Sigmoid colon (tissue), 7 donors: ENCODE measurements at places on chromosomes 7 and 10.

DNA sequence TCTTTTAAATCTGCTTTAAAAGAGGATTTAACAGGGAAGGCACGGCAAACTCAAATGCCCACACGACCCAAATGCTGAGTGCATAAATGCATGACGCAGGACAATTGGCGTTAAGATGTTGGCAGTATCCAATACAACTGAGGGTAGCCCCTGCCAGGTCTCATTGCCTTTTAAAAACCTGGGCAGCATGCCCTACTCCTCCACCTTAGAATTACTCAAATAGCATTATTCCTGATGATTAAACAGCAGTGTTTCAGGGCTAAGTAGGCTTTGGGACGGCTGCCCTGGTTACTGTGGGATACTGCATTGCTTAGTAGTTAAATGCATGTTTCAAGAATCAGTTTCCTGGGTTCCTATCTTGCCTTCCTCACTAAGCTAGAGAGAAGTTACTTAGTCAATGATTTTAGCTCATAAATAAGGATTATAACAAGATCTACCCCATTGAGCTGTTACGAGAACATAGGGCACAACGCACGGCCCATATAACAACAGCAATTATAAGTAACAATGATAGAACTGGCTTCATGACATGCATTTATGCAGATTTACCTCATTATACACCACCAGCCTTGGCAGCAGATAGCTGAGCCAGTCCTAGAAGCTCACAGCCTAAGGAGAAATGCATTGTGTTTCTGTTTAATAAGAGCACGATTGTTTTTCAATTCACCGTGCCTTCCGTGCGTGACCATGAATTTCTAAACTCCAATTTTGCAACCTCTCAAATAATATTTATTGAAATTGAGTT, 7.9 kb downstream of the TUBAL3 start:
- no peaks in the 10 kb centered on the region for H3K4me1 ChIP-seq
- H3K27ac ChIP-seq, result no peak overlapping the region
- H3K4me3 ChIP-seq, result no peak overlapping the region
- no peaks in the 10 kb centered on the region for H3K36me3 ChIP-seq
- DNase-seq, result no peak

DNA sequence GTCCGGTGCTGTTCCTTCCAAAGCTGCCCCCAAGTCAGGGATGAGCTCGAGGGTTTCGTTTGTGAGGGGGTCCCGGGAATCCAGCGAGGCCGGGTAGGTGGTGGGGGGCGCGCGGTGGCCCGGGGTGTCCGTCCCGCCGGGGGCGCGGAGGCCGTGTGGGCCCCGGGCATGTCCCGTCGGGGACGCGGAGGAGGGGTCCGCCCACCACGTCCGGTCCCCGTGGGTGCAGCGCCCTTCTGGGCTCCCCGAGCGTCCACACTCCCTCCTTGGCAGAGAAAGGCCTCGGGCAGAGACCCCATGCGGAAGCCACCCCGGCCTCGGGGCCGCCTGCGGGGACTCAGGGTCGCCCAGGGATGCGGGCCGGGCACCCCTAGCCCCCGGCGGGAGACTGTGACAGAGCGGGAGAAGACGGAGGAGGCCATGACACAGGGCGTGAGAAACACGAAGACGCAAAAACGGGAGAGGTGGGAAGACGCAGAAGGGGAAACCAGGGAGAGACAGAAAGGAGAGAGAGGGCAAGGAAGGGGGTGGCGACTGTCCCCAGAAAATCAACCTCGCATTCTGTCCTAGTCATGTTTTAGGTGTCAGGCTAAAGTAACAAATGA, 640 bp upstream of the ZNF425 start:
- H3K27ac ChIP-seq, result peak overlapping the region; percentile 96
- no peaks in the 10 kb centered on the region for H3K27me3 ChIP-seq
- peak; percentile 76 for DNase-seq

DNA sequence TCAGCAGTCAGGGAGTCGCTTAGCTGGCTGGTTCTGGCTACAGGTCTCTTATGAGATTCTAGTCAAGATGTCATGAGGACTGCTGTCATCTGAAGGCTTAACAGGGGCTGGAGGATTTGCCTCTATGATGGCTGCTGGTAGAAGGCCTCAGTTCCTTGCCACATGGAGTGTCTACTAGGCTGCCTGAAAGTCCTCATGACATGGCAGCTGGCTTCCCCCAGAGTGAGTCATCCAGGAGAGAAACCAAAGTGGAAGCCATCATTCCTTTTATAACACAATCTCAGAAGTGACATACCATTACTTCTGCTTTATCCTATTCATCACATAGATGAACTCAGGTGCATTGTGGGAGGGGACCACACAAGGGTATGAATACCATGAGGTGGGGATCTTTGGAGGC, 75.1 kb downstream of the EXOC6 start:
- no peaks in the 10 kb centered on the region for H3K36me3 ChIP-seq
- no peaks in the 10 kb centered on the region for H3K4me1 ChIP-seq
- no peak overlapping the region for H3K27ac ChIP-seq
- no peak for DNase-seq
- no peak overlapping the region for H3K4me3 ChIP-seq
- H3K27me3 ChIP-seq, result no peaks in the 10 kb centered on the region

GRCh38 chr7:116142850-116143249, 67.5 kb upstream of the TES start:
- no peak for DNase-seq
- H3K27ac ChIP-seq, result no peak overlapping the region
- no peaks in the 10 kb centered on the region for H3K36me3 ChIP-seq
- H3K27me3 ChIP-seq, result no peaks in the 10 kb centered on the region
- no peaks in the 10 kb centered on the region for H3K4me1 ChIP-seq
- no peak overlapping the region for H3K4me3 ChIP-seq

GRCh38 chr7:137903382-137904169, 56.8 kb upstream of the DGKI start:
- H3K4me3 ChIP-seq, result no peak overlapping the region
- peaks cover 41% of the 10 kb centered on the region for H3K4me1 ChIP-seq
- H3K27me3 ChIP-seq, result no peaks in the 10 kb centered on the region
- H3K27ac ChIP-seq, result no peak overlapping the region

DNA sequence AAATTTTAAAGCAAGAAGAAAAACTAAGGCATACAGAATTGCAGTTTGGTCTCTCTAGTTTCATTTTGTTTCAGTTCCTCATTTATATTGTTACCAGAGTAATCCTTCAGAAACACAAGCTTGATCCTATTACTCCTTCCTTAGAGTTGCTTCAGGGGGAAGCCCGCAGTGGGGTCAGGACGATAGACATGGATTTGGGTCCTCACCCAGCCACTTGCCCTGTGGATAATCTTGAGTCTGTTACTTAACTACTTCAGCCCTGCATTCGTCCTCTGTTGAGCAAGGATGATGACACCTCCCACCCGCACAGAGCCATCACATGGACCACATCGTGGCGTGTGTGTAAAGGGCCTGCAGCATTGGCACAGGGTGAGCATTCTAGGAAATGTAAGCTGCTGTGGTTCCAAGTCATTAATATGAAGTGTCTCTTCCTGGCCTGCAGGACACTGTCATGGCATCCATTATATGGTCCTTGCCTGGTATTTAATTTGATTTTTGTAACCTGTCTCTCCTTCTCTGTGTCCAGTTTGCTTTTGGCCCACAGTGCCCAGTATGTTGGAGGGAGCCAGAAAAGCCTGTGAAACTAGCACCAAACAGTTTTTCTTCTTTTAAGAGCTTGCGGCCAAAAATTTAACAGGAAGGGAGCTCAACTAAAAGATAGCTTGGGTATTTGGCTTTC, 111.2 kb downstream of the EEPD1 start:
- no peaks in the 10 kb centered on the region for H3K4me1 ChIP-seq
- no peaks in the 10 kb centered on the region for H3K36me3 ChIP-seq
- no peaks in the 10 kb centered on the region for H3K27me3 ChIP-seq
- DNase-seq, result peak; percentile 86
- peak overlapping the region; percentile 58 for H3K27ac ChIP-seq

DNA sequence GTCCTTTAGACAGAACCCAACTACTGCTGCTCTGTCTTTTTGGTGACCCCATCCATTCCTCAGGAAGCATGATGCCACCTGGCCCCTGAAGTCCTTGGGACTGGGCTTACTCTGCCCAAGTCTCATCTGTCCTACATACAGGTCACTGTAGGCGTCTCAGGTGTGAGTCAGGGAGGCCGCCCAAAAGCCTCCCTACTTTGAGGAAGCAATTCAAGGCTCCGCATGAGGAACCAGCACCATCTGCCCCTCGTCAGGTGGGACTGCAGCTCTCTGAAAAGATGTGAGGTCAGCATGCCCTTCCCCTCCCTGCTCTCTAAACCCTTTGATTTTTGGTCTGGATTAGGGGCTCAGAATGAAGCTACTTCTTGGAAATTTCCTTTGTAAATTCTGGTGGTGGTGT, 354.8 kb downstream of the CXCL12 start:
- H3K4me3 ChIP-seq, result no peak overlapping the region
- no peaks in the 10 kb centered on the region for H3K36me3 ChIP-seq
- H3K27ac ChIP-seq, result no peak overlapping the region
- H3K27me3 ChIP-seq, result no peaks in the 10 kb centered on the region
- H3K4me1 ChIP-seq, result peaks cover 6% of the 10 kb centered on the region

DNA sequence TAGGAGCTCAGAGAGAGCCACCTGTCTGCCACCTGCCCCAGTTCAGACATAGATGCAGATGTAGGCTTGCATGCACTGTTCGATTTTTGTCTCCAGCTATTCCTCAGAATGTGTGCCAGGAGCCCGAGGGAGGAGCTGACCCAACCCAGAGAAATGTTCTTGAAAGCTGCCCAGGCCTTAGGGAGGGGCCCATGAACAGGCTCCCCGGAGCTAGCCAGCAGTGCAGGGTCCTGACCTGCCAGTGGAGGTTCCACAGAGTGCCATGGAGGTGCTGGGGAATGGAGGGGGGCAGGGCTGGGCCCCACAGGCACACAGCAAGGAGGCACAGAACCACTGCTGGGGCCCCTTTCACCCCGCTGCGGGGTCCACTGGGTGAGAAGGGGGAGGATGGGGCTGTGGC, 29.6 kb upstream of the SFRP5 start:
- peaks cover 16% of the 10 kb centered on the region for H3K27me3 ChIP-seq
- no peak for DNase-seq
- no peak overlapping the region for H3K4me3 ChIP-seq
- no peaks in the 10 kb centered on the region for H3K4me1 ChIP-seq
- no peak overlapping the region for H3K27ac ChIP-seq
- H3K36me3 ChIP-seq, result no peaks in the 10 kb centered on the region

GRCh38 chr7:77570330-77571011, 33.4 kb downstream of the PTPN12 start:
- H3K4me1 ChIP-seq, result peaks cover 25% of the 10 kb centered on the region
- H3K4me3 ChIP-seq, result no peak overlapping the region

DNA sequence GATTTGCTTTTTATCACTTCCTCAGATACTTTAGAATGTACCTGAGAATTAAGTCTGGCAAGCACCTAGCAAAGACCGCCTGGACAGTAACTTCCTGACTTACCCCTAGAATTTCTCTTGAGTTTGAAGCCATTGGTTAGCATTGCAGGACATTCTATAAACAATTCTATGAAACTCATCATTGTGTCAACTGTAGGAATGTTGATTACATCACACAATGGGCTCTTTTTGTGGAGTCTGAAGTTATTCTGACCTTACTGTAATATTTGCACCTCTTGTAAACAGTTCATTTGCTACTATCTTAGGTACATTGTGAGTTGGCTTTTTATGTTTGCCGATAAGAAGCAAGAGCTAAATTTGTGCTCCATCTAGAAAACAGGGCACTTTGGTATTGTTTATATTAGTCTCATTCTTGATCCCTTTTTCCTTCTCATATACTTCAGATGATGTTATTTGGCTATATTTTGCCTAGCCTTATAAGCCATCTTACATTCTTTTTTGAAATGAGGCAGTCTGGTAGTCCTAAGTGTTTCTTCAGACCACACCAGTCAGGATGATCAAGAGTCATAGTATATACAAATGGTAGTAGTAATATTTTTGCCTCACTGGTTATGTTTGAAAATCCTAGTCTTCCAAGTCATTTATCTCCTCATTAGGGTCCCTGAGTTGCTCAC, 52.4 kb downstream of the CASD1 start:
- no peaks in the 10 kb centered on the region for H3K36me3 ChIP-seq
- no peak overlapping the region for H3K27ac ChIP-seq
- no peak overlapping the region for H3K4me3 ChIP-seq

DNA sequence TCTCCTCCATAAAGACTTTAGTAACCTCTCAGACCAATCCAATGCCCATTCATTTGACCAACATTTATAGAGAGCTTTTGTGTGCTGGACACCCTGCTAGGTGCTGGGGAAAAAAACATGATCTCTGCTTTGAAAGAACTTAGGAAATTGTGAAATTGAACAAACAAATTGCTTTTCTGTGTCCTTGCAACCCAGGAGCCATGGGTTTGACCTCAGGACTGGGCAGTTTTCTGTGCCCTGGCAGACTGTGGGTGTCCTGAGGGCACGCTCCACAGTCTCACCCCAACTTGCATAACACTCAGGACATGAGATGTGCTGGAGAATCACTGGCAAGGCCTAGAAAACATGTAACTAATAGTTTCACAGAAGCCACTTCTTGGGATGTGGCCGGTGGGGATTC, 429.1 kb upstream of the ZMIZ1 start:
- no peaks in the 10 kb centered on the region for H3K4me1 ChIP-seq
- no peak for DNase-seq
- no peak overlapping the region for H3K4me3 ChIP-seq
- no peak overlapping the region for H3K27ac ChIP-seq
- no peaks in the 10 kb centered on the region for H3K27me3 ChIP-seq

DNA sequence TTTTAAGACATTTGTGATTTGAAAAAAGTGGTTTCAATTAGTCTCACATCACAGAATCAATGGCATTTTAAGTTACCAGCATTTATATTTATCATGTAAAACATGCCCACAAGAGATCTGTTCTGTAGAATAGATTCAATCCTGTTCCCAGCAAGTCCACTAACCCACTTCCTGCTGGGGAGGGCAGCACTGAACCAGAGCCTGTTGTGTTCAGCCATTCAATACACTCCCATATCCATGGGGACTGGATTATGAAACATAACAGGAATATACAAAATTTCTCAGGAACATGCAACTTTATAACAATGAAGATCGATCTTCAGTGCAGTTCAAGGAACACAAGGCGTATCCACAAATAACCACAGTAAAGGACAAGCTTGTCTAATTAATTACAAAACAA, 24.4 kb upstream of the ANK3 start:
- no peaks in the 10 kb centered on the region for H3K36me3 ChIP-seq
- no peak overlapping the region for H3K4me3 ChIP-seq
- DNase-seq, result no peak
- H3K4me1 ChIP-seq, result peaks cover 7% of the 10 kb centered on the region
- H3K27me3 ChIP-seq, result no peaks in the 10 kb centered on the region

- no peak for DNase-seq
- H3K4me1 ChIP-seq, result no peaks in the 10 kb centered on the region
- H3K36me3 ChIP-seq, result no peaks in the 10 kb centered on the region
- H3K4me3 ChIP-seq, result no peak overlapping the region
Measured at GRCh38 chr10:109765838-109766237, 157.5 kb downstream of the XPNPEP1 start.

GRCh38 chr10:62384447-62385081, 10.4 kb downstream of the ZNF365 start:
- H3K36me3 ChIP-seq, result no peaks in the 10 kb centered on the region
- H3K27me3 ChIP-seq, result no peaks in the 10 kb centered on the region
- H3K27ac ChIP-seq, result no peak overlapping the region
- no peaks in the 10 kb centered on the region for H3K4me1 ChIP-seq

DNA sequence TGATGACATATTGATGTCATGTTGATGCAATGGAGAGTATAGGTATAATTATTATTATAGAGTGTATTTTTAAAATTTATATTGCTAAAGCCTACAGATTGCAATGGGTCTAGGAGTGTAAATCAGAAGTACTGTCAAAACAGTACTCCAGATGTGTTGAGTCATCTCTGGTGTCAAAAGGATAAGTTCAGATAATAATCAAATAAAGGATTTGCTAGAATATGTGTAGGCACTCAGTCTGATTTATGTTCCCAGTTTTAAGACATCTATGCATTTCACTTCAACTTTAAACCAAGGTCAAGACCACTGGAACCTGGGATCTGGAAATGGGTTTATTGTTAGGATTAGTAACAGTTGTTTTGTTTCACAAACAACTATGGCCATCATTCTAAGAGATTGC, 342.3 kb upstream of the BMPER start:
- no peaks in the 10 kb centered on the region for H3K27me3 ChIP-seq
- no peak for DNase-seq
- no peaks in the 10 kb centered on the region for H3K4me1 ChIP-seq
- no peak overlapping the region for H3K27ac ChIP-seq
- no peak overlapping the region for H3K4me3 ChIP-seq
